Activated CD8-positive, alpha-beta memory T cell treated with anti-CD3 and anti-CD28 coated beads, Interleukin-2, amount 10 ng/mL, durations not matched to agents 7 days and 5 days (primary cell): ENCODE measurements at places on chromosomes 6 and 20. TPM values are rescaled to one million over a fixed set of nuclear protein-coding genes. Genes with fewer than 3 reads are reported as not detected.

The MYCT1 gene
- total RNA-seq, result not detected

DNA sequence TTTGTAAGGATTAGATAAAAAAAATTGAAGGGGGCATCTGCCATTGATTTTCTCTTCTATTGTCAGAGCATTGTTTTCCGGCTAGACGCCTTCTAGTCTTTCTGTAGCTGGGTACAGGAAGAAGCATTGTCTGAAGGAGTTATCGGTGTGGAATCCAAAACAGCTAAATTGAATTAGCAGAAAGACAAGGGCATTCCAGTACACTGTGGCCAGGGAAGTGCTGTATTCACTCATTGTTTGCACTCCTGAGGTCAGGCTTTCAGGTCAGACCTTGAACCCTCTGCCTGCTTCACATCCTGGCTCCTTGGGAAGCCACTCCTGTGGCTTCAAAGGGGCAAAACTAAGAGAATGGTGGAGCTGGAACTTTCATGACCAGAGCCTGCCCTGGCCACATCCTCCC lies 81.1 kb upstream of the SNAP25 start:
- no peak overlapping the region for H3K4me3 ChIP-seq
- no peak for DNase-seq

DNA sequence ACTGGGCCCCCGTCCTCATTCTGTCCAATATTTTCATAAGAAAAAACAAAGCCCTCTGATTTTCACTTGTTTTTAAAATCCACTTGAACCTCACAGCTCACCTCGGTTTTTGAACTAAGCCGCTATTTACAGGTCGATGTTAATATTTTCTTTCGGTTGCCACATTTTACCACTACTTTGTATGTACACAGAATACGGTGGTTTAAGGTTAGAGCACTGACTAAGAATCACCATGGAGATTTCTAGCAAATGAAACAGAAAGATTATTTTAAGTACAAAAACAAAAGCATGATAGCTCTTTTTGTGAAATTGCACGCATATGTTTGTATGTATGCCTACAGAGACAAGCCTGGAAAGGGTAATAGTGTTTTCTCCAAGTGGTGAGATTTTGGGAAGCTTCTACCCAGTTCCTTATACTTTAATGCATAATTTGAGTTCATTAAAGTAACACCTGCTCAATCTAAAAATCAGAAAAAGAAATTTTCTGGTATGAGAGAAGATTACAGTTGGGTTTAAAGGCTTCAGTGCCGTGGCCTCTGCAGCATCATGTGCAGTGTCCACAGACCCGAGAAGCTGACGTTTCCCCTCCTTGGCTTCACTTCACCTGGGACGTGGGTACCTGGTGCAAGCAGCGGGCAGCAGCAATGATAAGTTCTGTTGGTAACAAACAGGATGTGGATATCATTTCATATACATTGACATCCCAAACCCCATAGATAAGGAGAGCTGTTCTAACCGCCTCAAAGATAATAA lies 144.0 kb downstream of the UST start:
- peak overlapping the region; percentile 45 for H3K27ac ChIP-seq
- no peaks in the 10 kb centered on the region for H3K27me3 ChIP-seq
- no peaks in the 10 kb centered on the region for H3K4me1 ChIP-seq
- H3K36me3 ChIP-seq, result peaks cover 3% of the 10 kb centered on the region
- no peak for DNase-seq

The SSTR4 gene
- not detected for total RNA-seq

- peaks cover 37% of the 10 kb centered on the region for H3K36me3 ChIP-seq
- no peaks in the 10 kb centered on the region for H3K27me3 ChIP-seq
- DNase-seq, result no peak
- H3K27ac ChIP-seq, result peak overlapping the region; percentile 84
- peaks cover 55% of the 10 kb centered on the region for H3K4me1 ChIP-seq
- H3K4me3 ChIP-seq, result peak overlapping the region; percentile 62
Measured at GRCh38 chr6:106516616-106517015, 112.7 kb downstream of the RTN4IP1 start.

- peaks cover 92% of the 10 kb centered on the region for H3K4me1 ChIP-seq
- no peaks in the 10 kb centered on the region for H3K27me3 ChIP-seq
- H3K4me3 ChIP-seq, result peak overlapping the region; percentile 59
- peak; percentile 91 for DNase-seq
- H3K27ac ChIP-seq, result peak overlapping the region; percentile 96
Measured at GRCh38 chr6:106114492-106114891, 28.4 kb downstream of the PRDM1 start.

DNA sequence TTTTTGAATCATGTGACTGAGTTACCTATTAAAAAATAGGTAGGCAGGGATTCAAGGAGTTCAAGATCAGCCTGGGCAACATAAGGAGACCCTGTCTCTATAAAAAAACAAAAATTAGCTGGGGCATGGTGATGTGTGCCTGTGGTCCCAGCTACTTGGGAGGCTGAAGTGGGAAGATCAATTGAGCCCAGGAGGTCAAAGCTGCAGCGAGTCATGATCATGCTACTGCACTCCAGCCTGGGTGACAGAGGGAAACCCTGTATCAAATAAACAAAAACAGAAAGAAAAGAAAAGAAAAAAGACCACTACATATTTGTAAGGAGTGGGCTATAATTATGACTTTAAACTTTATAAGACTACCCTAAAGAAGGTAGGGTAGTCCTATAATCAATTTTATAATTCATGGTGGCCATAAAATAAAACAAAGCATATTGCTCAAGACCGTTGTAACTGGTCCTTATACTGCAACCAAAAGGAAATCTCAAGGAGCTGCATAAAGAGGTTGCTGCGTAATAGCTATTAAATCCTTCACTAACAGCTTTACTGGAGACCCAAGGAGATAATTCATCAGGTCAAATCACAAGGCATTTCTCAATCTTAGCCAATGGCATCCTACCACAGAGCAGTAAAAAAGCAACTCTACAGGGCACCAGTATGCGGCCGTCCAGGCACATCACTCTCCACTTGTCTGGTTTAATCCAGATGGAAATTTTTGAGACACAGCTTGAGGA lies 13.5 kb downstream of the PIGU start:
- H3K4me3 ChIP-seq, result no peak overlapping the region
- DNase-seq, result no peak
- peaks cover 8% of the 10 kb centered on the region for H3K4me1 ChIP-seq
- no peaks in the 10 kb centered on the region for H3K36me3 ChIP-seq

DNA sequence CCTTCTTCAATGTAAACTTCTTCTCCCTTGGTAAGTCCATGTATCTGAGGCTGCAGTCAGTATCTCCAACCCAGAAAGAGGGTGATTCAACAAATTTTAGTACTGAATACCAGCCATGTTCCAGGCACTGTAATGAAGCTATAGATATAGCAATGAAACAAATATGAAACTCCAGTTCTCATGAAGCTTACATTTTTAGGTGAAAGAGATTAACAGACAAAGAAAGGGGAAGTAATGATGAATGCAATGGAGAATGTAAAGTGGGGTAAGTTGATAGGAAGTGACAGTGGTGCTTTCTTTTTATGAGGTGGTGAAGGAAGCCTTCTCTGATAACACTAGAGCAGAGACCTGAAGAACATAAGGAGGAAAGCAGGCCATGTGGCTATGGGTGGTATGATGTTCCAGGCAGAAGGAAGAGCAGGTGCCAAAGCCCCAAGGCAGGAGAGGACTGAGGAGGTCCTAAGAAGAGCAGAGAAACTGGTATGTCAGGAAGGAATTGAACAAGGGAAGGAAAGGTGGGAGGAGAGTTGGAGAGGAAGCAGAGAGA lies 143.6 kb downstream of the TFAP2B start:
- DNase-seq, result no peak
- no peaks in the 10 kb centered on the region for H3K4me1 ChIP-seq
- H3K27me3 ChIP-seq, result no peaks in the 10 kb centered on the region
- no peak overlapping the region for H3K4me3 ChIP-seq

DNA sequence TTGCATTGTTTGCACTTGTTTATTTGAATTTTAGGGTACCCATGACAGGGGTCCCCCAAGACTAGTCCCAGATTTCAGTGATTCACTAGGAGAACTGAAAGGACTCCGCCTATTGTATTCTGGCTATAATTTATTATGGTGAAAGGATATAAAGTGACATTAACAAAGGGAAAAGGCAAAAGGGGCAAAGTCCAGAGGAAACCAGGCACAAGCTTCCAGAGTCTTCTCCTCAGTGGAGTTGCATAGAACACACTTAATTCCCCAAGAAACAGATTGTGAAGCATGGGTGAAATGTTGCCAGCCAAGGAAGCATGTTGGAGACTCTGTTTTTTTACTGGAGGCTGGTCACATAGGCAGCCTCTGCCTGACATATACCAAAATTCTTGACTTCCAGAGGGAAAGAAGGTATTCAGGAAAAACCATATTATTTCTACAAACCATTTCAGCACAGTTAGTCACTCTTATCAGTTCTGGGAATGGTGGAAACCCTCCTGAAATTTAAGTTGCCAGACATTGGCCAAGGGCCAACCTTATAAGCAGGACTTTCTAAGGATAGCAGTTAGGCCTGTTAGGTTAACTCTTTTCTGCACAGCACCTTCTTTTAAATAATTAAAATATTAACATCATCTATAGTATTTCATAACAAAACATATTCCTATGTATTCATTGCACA lies 71.8 kb downstream of the FIG4 start:
- no peak overlapping the region for H3K27ac ChIP-seq
- peaks cover 13% of the 10 kb centered on the region for H3K36me3 ChIP-seq
- no peak overlapping the region for H3K4me3 ChIP-seq
- peaks cover 16% of the 10 kb centered on the region for H3K4me1 ChIP-seq
- H3K27me3 ChIP-seq, result no peaks in the 10 kb centered on the region

GRCh38 chr6:47034926-47035325 lies 7.2 kb downstream of the ADGRF1 start:
- H3K4me1 ChIP-seq, result no peaks in the 10 kb centered on the region
- H3K4me3 ChIP-seq, result no peak overlapping the region
- DNase-seq, result no peak
- H3K36me3 ChIP-seq, result no peaks in the 10 kb centered on the region
- peaks cover 2% of the 10 kb centered on the region for H3K27me3 ChIP-seq

The CYB5R4 gene
- total RNA-seq, result 35.4 TPM

The LRRC73 gene
- total RNA-seq, result 0.09 TPM

- no peaks in the 10 kb centered on the region for H3K27me3 ChIP-seq
- no peak overlapping the region for H3K4me3 ChIP-seq
- no peaks in the 10 kb centered on the region for H3K36me3 ChIP-seq
- no peak overlapping the region for H3K27ac ChIP-seq
- no peaks in the 10 kb centered on the region for H3K4me1 ChIP-seq
Measured at GRCh38 chr6:163128324-163128723, 286.2 kb upstream of the QKI start.

GRCh38 chr20:38315290-38315966 lies 11.5 kb downstream of the BPI start:
- DNase-seq, result no peak
- H3K4me3 ChIP-seq, result no peak overlapping the region
- no peaks in the 10 kb centered on the region for H3K4me1 ChIP-seq
- H3K27me3 ChIP-seq, result peaks cover 19% of the 10 kb centered on the region
- no peak overlapping the region for H3K27ac ChIP-seq

The MUCL3 gene
- not detected for total RNA-seq

- H3K4me3 ChIP-seq, result peak overlapping the region; percentile 82
- H3K36me3 ChIP-seq, result peaks cover 18% of the 10 kb centered on the region
- H3K4me1 ChIP-seq, result peaks cover 40% of the 10 kb centered on the region
- DNase-seq, result peak; percentile 96
Measured at GRCh38 chr20:53594068-53595017, 704 bp upstream of the ZNF217 start.

The OR2B6 gene
- total RNA-seq, result not detected

- H3K36me3 ChIP-seq, result no peaks in the 10 kb centered on the region
- no peaks in the 10 kb centered on the region for H3K4me1 ChIP-seq
- H3K27ac ChIP-seq, result no peak overlapping the region
Measured at GRCh38 chr6:76771059-76771634, 692.1 kb downstream of the HTR1B start.

GRCh38 chr20:44603327-44603726 lies 20.9 kb downstream of the PKIG start:
- no peaks in the 10 kb centered on the region for H3K27me3 ChIP-seq
- H3K4me1 ChIP-seq, result peaks cover 8% of the 10 kb centered on the region
- no peak overlapping the region for H3K27ac ChIP-seq
- no peak overlapping the region for H3K4me3 ChIP-seq

The CLPSL1 gene
- total RNA-seq, result not detected

The NCOA6 gene
- total RNA-seq, result 34.0 TPM

The TUBB2B gene
- not detected for total RNA-seq

DNA sequence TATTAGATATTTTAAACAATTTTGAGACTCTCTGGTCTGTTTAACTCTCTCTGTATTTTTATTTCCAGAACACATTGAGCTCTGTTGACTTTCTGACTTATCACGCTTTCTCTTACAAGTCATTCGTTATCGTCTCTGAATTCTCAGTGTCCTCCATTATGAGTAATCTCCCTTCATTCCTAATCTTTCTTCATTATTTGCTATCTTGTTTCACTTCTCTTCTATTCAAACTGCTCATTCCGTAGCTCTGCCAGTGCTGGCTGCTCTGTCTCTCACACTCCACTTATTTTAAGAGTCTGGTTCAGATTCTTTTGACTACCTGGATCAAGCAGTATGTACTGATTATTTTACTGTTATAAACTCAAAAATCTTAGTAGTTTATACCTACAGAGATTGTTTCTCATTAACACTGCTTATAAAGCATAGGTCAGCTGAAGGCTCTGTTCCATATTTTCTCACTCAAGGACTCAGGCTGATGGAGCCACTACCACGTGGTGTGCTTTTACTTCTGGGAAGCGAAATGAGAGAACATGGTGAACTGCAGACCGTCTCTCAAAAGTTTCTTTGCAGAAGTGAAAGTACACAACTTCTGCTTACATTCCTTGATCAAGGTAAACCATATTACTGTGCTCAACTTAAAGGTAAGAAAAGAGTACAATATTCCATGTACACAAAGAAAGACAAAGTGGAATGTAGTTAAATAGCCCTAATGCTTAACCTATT lies 485.2 kb downstream of the GRIK2 start:
- no peak overlapping the region for H3K27ac ChIP-seq
- H3K27me3 ChIP-seq, result no peaks in the 10 kb centered on the region
- H3K36me3 ChIP-seq, result no peaks in the 10 kb centered on the region
- DNase-seq, result no peak
- no peak overlapping the region for H3K4me3 ChIP-seq
- no peaks in the 10 kb centered on the region for H3K4me1 ChIP-seq

DNA sequence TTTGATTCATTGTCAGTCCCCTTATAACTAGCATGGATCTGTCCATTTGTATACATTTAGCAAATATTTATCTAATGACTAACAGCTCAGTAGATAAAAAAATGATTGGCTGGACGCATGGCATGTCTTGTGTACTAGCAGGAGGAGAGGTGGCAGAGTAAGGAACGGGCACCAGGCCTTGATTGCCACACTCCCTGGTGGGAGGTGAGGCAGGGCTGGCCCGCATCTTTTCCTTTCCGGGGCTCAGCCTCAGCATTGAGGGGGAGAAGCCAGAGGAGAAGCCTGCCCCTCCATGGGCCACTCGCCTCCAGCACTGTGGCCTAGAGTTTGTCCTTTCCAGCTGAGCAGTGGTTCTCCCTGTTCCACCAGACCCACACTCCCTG lies 84.9 kb upstream of the TMEM181 start:
- no peaks in the 10 kb centered on the region for H3K27me3 ChIP-seq
- no peak for DNase-seq

GRCh38 chr6:84333842-84334241 lies 106.4 kb upstream of the CEP162 start:
- H3K36me3 ChIP-seq, result no peaks in the 10 kb centered on the region
- H3K4me3 ChIP-seq, result no peak overlapping the region

The POPDC3 gene
- total RNA-seq, result not detected
